Retinal pigment epithelial cell (primary cell): ENCODE measurements at places on chromosomes 1 and 21.

- DNase-seq: no peak
Observed at GRCh38 chr1:164589961-164590507, 31.1 kb downstream of the PBX1 start.

DNA sequence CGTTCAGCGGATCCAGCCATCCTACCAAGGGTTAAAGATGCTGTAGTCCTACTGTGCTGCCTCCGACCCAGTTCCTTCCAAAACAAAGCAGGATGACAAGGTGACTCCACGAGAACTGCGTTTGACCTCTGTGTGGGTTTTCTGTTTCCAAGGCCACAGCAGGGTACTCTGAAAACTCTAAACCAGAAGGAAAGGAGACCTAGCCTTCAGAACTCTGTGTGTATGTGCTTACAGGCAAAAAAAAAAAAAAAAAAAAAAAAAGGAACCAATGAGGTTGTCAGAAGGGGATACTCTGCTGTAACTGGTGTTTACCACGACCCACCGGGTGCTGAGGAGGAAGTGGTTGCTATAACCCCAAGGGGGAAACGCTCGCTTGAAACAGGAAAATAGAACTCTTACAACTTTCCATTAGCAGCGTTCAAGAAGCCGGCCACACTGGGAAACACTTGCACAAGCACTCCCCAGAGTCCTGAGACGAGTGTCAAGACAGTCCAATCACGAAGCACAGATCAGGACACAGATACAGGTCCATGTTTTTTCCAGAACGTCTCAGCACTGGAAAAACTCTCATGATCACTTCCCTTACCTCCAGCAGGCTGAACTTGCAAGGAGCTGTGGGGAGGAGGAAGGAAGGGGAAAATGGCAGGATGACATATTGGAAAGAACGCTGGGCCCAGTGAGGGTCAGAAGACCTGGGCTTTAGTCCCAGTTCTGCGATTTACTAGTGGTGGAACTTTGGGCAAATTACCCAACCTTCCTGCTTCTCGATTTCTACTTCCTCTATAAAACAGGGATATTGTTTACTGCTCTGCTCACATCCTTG, 64.0 kb downstream of the ITPKB start:
- no peak for DNase-seq

GRCh38 chr1:206100226-206100815, 16.9 kb downstream of the AVPR1B start:
- no peak for DNase-seq

GRCh38 chr1:92066321-92066720, 8.9 kb downstream of the SETSIP start:
- no peak for DNase-seq

- no peak for DNase-seq
Observed at GRCh38 chr1:185886046-185886445, 151.9 kb downstream of the HMCN1 start.

DNA sequence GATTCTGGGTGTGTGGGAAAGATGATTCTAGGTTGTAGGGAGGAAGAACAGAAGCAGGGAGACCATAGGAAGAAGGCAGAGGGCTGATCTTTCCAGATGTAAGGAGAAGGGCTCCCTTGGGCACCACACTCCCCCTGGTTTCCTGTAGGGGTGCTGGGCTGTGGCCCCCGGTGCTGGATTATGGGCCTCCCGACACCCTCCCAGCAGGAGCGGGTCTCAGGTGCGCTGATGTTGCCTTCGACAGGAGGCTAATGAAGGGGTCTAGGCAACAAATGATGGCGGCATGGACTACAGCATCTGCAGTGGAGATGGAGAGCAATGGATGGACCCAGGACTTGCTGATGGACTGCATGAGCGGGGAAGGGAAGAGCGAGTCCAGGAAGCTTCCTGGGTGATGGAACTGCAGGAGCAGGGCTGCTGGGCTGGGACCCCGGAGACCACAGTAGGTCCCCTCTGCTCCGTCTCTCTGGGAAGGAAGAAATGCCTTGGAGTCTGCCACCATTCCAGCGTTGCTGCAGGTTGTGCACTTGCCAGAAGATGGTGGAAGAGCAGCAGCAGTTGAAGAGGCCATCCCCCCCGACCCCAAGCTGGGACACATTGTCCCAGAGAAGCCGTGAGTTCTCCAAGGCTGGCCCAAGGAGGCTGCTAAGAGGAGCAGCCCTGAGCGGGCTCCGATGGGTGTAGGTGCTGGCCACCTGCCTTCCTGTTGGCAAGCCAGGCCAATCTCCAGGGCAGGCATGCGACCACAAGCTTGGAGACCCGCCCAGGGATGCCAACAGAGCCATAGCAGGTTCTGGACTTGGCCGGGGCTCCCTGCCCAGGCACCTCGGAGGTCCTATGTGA, 95.4 kb upstream of the VAMP3 start:
- DNase-seq: no peak

DNA sequence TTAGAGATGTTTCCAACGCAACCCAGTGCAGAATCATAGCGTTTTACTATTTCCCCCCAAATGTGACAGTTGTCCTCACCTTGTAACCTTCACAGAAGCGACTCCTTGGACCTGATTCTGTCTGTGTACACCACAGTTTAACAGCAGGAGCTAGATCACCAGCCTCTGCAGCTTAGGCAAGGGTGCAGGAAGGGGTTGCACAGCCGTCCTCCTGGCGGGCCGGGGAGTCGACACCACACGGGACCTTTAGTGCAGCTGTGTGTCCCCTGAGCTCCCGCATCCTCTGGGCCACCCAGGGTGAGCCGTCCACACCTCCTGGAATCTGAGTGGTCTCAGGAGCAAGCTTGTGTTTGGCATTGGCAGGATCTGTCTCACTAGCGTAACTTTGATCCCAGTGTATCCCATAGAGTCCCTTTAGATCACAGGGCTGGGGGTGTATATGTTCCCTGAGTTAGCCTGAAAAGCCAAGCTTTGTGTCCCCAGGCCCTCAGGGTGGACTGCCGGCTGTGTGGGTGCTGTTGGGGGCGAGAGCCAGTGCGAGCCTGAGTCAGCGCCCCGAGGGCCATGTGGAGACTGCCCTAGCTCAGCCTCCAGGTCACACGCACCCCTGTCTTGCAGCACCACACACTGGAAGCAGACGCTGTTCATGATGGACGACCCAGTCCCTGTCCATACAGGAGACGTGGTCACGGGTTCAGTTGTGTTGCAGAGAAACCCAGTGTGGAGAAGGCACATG, 27.5 kb downstream of the PRMT2 start:
- DNase-seq: no peak

DNA sequence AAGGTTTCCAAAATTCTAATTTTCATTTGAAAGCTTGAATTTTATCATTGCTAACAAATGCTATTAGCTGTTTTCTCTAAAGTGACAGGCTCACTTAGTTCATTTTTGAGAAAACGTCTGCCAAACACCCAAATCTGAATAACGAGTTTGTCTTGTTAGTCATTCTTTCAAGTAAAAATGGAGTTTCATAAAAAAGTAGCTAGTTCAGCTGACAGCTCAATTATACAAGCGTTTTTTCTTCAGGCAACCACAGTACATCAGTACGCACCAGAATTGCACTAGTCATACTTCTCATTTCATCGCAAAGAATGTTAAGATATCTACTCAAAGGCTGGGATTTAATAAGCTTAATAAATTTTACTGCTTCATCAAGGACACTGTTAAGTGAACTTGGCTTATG, 72.3 kb upstream of the SLFNL1 start:
- DNase-seq: no peak

DNA sequence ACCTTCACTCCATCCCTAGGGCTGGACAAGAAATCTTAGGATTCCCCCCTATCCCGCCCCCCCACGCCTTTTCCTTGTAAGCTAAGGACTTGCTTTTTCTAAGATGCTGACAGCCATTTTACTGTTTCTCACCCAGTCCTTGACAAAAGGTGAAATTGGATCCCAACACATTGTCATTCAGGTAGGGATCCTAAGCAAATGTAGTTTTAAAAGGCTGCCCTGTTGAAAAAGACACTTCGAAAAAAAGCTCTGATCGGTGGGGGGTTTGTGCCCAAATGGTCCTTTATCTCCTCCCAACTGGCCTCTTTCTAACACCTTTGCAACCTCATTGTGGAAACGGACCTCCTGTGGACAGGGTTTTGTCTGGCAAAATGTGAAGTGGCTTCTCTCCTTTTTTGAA, 2.9 kb downstream of the CACHD1 start:
- DNase-seq: no peak

DNA sequence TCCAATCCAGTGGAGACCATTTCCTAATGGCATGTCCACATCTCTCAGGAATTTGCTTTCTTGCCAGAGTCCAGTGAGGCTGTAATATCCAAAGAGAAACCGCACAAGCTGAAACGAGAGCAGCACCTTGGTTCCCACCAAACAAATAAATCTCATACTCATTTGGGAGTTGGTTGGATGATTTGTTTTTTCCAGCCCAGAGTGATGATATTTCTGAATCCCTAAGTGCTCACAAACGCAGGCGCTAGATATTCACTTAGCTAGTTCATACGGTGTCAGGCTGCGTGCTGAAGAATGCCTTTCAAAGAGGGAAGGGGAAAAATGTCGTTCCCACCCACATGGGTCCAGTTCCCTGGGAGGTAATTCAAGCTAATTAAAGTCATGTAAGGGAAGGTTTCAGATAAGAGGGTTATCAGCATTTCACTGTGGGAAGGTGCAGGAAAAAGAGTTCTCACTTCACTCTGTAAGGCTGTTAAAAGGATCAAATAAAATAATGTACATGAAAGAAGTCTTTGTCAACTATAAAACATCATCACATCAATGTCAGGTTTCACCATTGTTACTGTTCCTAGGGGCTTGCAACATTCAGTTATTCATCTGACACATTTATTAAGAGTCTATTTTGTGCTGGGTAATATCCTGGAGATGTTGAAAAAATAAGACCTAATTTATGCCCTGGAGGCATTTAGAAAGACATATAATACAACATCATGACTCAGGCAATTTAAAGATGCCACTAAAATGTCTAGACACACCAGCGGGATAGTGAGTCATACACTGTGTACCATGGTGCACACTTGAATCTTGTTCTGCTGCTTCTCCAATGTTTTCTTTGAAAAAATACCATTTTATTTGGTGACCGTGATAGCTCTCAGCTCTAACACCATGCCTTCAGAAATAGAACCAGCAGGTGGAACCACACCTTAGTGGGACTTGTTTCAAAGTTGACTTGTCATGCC, 19.3 kb downstream of the DPT start:
- peak; percentile 30 for DNase-seq

DNA sequence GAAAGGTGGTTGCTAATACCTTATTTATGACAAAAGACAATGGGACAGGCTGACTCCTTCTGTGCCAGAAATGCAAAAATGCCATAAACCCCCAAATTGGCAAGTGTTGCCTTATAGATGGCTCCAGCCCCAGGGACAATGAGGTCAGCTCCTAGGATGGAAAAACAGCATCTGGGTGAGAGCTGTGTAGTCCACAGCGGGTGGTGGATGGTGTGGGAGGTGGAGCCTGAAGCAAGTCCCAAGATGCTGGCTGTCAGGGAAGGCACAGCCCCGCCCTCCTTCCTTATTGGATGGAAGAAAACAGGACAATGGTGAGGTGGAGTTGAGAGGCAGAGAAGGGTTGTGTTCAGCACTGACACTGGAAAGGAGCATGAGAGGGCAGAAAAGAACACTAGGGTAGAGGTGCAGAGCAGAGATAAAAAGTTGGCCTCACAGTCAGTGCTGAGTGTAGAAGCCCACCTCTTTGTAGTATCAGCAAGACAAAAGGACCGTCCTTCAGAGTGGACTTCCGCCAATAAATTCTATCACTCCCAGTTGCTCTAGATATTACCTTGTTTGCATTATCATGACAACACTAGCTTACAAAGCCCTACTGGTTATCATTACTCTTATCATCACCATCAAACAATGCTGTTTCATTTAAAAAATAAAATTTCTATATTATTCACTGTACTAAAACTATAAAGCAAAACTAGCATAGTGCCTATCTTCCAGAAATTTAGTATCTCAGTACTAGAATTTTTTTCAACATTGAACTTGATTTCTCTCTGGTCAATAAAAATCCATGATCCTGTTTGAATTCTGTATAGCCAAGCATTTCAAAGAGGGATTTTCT, 3.7 kb upstream of the SDE2 start:
- DNase-seq: no peak

GRCh38 chr1:114505148-114505561, 5.8 kb downstream of the TRIM33 start:
- no peak for DNase-seq

- DNase-seq: no peak
Observed at GRCh38 chr1:204042516-204042915, 30.4 kb upstream of the SOX13 start.

- DNase-seq: no peak
Observed at GRCh38 chr1:99358770-99359169, 94.5 kb downstream of the PLPPR4 start.

DNA sequence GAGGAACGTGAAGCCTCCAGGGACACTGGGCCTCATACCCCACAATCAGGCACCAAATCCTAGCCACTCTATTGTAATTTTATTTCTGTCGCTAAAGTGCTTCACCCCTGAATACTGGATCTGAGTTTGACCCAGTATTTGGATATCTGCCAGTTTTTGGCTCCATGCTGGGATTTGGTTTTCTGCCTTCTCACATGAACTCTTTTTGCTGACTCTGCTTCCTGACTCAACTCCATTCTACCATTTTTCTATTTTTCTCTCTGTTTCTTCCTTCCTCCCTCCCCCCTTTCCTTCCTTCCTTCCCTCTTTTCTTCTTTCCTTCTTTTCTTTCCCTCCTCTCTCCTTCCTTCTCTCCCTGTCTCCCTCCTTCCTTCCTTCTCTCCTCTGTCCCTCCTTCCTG, 151.3 kb upstream of the GJB5 start:
- no peak for DNase-seq

DNA sequence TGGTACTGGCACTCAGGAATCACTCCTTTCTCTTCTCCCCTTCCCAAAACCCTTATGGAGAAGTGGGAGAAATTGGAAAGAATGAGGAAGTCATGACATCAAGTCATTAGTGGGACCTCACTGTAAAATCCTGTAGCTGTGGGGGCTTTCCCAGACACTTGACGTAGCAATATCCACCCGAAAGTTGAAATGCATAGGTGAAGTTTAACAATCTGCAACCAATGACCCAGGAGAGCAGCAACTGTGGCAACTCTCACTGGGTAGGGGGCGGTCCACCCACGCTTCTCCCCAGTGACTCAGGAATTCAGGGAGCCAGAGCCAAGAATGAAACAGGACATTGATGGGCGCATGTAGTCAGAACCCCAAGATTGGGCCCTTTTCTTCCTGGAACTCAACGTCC, 27.0 kb downstream of the ABCA4 start:
- DNase-seq: no peak

DNA sequence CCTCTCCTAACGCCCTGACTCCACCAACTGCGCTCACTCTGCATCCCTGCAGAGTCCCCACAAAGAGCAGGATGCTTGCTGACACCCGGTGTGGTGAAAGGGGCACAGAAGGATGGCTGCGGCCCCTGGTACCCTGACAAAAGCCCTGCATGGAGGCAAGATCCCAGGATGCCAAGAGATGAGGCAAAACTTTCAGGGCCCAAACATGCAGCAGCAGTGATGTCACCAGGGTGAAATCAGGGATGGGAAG, 36.6 kb downstream of the SLC9A1 start:
- no peak for DNase-seq

DNA sequence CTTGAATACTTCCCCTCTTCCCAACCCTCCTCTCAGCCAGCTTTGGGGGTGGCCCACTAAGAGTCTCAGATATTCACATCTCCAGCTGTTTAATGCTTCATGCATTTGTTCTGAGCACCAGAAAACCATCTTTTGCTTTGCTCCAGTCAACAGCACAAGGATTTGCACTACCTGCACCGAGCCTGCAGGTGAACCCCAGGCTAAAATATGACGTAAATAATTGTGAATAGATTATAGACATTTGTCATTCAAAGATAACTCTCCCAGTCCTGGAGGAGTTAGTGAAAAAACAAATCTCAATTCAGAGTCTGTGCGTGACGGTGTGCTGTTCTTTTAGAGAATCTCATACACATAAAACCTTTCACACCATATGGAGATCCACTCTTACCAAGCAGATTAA, 7.4 kb downstream of the CD247 start:
- no peak for DNase-seq

GRCh38 chr1:43572084-43572483, 41.4 kb downstream of the PTPRF start:
- no peak for DNase-seq
